ENCODE measurements at places on chromosomes 7 and 10.

GRCh38 chr10:86220626-86221025 lies 146.0 kb downstream of the GRID1 start:
- no peak for DNase-seq

DNA sequence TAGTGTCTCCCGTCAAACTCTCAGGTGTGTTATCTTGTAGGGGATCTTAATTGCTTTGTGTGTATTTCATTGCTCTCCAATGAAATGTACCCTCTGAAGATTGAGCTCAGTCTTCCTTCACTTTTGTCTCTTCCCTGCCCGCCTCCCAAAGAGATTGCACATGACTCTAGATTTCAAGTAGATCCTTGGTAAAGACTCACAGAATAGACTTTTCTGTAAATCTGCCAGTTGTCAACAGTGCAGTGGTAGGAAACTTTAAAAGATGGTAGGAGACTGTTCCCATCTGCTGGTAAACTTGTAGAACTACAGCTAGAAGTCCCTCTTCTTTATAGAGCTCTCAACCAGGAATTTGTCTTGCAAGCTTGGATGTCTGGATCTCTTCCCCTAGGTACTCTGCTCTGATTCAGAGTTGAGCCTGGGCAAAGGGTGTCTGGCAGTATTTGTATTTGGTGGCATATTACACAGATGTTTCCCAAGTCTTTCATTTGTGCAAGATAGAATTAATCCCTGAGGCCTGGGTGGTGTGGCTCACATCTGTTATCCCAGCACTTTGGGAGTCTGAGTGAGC lies 9.6 kb downstream of the CCL26 start:
- peak; percentile 58 for DNase-seq

DNA sequence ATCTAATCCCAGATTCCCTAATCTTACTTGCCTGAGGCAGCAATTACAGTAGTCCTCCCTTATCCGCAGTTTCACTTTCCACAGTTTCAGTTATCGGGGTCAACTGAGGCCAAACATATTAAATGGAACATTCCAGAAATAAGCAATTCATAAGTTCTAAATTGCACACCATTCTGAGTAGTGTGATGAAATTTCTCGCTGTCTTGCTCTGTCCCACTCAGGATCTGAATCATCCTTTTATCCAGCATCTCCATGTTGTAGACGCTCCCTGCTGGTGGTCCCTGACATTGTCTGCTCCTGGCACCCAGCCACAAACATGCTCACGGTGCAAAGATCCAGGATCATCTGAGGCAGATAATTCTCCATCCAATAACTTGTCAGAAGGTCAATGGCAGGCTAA lies 128.7 kb upstream of the CXCL12 start:
- DNase-seq, result no peak

GRCh38 chr7:95584769-95585425 lies 11.4 kb downstream of the PDK4 start:
- DNase-seq, result no peak

- DNase-seq, result no peak
Measured at GRCh38 chr10:119667562-119668328, 16.6 kb downstream of the BAG3 start.

- no peak for DNase-seq
Measured at GRCh38 chr7:108226816-108227299, 96.7 kb upstream of the LAMB4 start.

DNA sequence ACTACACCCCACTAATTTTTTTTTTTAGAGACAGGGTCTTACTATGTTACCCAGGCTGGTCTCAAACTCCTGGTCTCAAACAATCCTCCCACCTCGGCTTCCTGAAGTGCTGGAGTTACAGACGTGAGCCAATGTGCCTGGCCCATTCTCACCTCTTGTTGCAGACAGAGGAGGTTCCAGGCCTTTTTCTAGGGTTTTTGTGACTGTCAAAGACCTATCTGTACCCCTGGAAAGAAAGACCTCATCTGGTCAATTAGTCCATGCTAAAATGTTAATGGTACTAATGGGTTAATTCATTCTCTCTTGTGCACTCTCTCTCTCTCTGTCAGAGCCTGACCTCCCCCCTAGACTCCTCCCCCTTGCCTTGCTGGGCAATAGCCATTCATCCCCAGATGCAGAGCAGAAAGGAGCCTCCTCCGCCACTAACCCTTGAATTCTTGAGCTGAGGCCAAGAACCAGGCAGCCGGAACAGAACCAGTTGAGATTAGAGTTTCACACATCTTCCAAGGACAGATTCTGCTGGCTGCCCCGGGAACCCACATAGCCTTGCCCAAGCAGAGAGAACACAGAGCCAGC lies 209.7 kb downstream of the SKIDA1 start:
- no peak for DNase-seq
